ENCODE measurements at places on chromosomes 2 and 18.

DNA sequence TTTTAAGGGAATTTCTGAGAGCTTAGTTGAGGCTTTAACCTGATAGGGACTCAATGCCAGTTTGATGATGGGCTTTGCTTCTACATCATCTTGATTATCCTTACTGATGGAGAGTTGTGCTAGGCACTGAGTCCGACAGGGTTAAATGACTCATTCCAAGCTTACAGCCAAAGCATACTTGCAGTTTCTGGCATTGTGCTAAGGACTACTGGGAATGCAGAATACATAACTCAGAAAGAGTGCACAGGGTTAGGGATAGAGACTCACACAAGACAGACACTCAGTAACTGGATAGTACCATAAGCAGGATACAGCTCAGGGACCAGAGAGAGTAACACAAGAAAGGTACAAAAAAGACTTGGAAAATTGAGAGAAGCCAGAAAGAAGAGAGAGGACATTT, 94.1 kb upstream of the SLC14A2 start:
- DNase-seq, result no peak
- H3K27me3 ChIP-seq, result peaks cover 6% of the 10 kb centered on the region

- no peaks in the 10 kb centered on the region for H3K4me1 ChIP-seq
- DNase-seq, result no peak
- no peaks in the 10 kb centered on the region for H3K36me3 ChIP-seq
- peak overlapping the region; percentile 78 for H3K27ac ChIP-seq
- H3K4me3 ChIP-seq, result no peak overlapping the region
These were observed 86.6 kb upstream of the CAVIN2 start for GRCh38 chr2:191933307-191934105.

- no peak overlapping the region for H3K27ac ChIP-seq
- no peaks in the 10 kb centered on the region for H3K27me3 ChIP-seq
- H3K4me3 ChIP-seq, result no peak overlapping the region
- no peak for DNase-seq
These were observed 736.6 kb upstream of the GCFC2 start for GRCh38 chr2:76447294-76447693.

DNA sequence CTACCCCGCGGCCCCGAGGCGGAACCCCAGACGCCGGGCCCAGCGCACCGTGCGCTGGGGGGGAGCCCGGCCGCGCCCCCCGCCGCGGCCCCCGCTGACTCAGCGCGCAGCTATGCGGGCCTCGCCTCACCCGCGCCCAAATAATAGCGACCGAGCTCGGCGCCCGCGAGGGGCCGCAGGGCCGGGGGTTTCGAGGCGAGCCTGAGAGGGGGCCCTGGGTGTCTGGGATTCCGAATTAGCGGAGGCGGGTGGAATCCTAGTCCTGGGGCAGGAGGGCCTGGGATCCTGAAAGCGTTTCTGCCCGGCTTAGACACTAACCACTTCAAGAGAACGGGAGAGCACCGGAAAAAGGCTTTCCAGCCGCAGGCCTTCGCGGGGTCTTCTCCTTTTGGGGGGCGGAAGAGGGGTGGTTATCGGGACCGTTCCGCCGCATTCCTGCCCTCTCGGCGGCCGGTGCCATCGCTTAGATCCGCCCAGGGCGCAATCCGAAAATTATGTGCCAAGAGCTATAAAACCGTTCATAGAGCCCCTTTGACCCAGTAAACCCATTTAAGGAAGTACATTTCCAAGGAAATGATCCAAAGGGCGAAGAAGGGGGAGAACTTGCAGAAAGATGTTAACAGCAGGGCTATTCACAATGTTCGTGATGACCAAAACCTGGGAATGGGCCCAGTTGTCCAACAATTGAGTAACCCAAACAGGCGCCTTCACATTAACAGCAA, 681 bp upstream of the ROCK2 start:
- H3K27me3 ChIP-seq, result peaks cover 26% of the 10 kb centered on the region
- H3K27ac ChIP-seq, result peak overlapping the region; percentile 99
- peaks cover 29% of the 10 kb centered on the region for H3K4me1 ChIP-seq
- no peaks in the 10 kb centered on the region for H3K36me3 ChIP-seq
- H3K4me3 ChIP-seq, result peak overlapping the region; percentile 80

GRCh38 chr18:58856881-58857280, 7.8 kb upstream of the ZNF532 start:
- H3K4me1 ChIP-seq, result peaks cover 17% of the 10 kb centered on the region
- H3K4me3 ChIP-seq, result no peak overlapping the region
- no peak overlapping the region for H3K27ac ChIP-seq
- DNase-seq, result no peak
